ENCODE measurements at places on chromosomes 2 and 18.

- DNase-seq, result no peak
Observed at GRCh38 chr2:41540272-41540998, 507.4 kb upstream of the PKDCC start.

DNA sequence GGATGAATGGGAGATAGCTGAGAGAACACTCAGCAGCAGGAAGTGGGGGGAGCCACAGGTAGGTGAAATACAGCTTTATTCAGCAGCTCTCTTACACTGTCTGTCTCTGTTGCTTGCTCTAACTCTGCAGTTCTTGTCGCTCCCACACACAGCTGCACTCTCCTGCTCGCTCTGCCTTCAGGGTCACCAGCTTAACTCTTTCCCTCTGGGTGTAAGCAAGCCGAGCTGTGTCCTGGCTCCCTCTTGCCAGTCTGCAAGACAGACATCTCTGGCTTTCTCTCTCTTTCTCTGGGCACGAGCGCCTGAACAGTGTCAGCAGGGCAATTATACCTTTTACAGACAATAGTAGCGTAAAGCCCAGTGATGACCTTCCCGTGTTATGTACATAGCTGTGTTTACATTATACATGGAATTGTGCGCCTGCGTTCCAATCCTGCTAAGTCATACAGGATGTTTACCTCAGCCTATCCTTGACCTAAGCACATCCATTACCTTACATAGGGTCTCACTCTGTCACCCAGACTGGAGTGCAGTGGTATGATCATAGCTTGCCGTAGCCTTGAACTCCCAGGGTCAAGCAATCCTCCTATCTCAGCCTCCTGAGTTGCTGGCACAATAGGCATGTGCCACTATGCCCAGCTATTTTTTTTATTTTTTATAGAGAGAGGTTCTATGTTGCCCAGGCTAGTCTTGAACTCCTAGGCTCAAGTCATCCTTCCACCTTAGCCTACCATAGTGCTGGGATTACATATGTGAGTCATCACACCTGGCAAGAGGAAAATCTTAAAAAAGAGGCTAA is 57.8 kb upstream of the CHN1 start:
- no peak for DNase-seq

GRCh38 chr2:26853751-26854150 is 5.8 kb downstream of the DPYSL5 start:
- DNase-seq, result no peak

GRCh38 chr2:134836986-134837385 is 1.4 kb upstream of the ACMSD start:
- DNase-seq, result no peak

DNA sequence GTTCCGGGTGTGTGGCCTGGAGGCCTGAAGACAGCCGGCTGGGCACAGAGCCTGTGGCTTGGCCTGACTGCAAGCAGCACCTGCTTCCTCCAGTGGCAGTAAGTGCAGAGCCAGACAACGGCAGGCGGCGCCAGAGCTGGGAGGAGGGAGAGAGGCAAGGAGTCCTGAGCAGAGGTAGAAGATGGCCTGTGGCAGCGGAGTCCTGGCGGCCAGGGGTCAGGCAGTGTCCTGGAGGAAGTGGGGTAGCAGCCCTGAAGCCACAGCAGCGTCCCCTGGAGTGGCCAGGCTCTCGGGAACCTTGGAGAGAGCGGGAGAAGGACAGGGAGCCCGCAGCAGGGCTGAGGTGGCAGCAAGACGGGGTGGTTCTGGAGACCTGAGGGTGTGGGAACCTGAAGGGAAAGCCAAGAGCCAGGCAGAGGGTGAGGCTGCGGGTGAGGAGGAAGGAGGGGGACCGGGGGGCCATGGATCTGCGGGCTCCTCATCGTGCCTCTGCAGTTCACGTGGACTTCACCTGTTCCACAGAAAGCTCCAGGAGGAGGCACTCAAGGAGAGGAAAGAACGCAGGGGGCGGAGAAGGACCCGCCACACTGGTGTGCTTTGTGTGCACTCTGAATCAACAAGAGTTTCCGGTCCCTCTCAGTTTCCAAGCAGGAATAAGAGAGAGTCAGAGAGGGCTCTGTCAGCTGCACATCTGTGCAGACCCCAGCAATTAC is 85.9 kb downstream of the USP40 start:
- DNase-seq, result no peak

DNA sequence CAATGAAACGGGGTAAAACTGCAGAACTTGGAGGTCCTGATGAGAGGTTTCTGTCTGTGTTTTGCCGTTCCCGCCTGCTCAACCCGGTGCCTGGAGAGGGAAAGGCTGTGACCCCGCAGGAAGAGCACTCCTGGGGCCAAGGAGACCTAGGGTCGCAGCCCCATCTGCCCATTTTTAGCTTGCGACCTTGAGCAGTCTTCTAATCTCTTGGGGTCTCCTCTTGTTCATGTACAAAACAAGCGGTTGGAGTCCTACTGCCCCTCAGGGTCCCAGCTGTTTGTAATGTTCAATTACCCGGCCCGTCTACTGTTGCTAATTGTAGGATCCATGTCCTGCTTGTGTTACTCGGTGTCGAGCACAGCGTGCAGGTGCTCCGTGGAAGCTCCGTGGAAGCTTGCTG is 104.5 kb downstream of the PTGR3 start:
- no peak for DNase-seq

- DNase-seq, result no peak
Observed at GRCh38 chr18:7133181-7133580, 15.6 kb upstream of the LAMA1 start.

- no peak for DNase-seq
Observed at GRCh38 chr2:11691076-11691660, 21.2 kb upstream of the NTSR2 start.

DNA sequence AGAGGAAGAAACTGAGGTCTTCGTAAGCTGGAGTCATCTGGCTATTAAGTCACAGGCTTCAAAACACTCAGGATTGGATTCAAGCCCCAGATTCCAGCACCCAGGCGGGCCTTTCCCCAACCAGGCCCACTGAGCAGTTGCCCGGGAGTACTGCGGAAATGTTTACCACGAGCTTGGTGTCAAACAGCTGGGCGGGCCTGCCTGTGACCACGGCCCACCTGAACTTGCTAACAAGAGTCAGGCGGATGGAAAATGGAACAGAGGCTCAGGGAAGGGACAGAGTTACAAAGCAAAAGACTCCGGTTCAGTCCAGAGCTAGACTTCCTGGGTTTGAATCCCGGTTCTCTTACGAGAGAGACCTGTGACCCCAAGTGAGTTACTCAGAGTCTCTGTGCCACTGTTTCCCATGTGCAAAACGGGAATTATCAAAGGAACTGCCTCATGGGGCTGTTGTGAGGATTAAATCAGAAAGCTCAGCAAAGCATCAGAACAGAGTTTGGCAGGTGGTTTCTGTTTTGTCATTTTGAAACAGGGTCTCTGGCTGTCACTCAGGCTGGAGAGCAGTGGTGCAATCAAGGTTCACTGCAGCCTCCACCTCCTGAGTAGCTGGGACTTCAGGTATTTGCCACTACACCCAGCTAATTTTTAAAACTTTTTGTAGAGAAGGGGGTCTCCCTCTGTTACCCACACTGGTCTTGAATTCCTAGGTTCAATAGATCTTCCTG is 49.0 kb upstream of the TFCP2L1 start:
- no peak for DNase-seq

GRCh38 chr2:172072303-172072702 is 13.0 kb upstream of the DLX1 start:
- no peak for DNase-seq

DNA sequence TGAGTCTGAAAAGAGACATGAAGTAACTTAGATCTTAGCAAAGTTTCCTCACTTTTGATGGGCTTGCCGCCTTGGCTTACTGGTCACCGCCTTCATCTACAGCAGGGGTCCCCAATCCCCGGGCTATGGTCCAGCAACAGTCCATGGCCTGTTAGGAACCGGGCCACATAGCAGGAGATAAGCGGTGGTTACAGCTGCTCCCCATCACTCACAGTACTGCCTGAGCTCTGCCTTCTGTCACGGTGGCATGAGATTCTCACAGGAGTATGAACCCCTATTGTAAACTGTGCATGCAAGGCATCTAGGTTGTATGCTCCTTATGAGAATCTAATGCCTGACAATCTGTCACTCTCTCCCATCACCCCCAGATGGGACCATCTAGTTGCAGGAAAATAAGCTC is 72.9 kb downstream of the BIN1 start:
- no peak for DNase-seq
